ENCODE measurements at places on chromosomes 1 and 21.

- no peak for DNase-seq
Observed at GRCh38 chr1:223068900-223069665, 74.0 kb downstream of the TLR5 start.

GRCh38 chr1:107936498-107937481 is 28.2 kb downstream of the VAV3 start:
- DNase-seq: peak; percentile 39

DNA sequence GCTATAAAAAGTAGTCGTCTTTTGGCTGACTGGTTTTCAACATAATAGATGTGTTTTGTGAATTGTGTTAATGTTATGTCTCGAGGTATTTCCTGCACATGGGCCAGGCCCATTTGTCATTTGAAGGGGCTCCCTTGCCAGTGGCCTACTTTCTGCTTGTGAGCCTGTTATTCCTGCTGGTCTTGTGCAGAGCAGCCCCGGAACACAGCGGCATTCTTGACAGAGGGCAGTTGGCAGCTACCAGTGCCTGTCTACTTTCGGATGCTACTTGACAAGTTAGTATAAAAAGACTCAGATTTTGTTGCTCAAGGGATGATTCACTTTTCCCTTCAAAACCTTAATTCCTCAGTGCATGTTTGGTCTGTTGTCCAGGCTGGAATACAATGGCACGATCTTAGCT is 28.5 kb downstream of the PGM1 start:
- no peak for DNase-seq

DNA sequence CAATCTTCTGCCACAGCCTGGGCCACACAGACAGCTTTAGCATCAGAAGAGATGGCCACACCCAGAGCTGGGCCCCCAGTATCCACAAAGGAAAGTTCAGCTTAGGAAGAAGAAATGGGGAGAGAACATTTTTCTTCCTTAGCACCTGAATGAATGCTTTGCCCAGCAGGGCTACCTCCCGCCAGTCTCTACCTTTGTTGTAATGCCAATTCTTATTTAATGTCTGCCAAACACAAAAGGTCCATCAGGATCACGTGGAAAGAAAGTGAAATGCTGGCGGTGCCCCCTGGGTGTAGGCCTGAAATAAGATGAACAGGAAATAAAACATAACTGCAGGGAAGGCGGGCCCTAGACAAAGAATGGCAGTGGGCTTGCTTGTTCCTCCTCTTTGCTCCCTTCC is 125.6 kb downstream of the CACNA1E start:
- no peak for DNase-seq

DNA sequence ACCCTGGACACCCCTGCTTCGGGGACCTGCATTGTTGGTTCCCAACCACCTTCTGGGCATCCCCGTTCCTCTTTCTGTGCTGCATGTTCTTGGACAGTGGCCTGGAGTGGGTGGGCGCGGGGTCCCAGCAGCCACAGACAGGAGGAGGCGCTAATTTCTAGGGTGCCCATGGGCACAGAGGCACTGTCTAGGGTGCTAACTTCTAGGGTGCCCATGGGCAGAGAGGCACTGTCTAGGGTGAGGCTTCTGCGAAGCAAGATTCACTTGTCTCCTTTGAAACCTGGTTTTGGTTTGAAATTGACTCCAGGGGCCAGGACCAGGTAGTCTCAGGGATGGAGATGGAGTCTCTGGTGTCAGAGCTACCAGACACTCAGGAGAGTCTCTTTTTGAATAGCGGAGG is 815 bp upstream of the MEGF6 start:
- DNase-seq: no peak

DNA sequence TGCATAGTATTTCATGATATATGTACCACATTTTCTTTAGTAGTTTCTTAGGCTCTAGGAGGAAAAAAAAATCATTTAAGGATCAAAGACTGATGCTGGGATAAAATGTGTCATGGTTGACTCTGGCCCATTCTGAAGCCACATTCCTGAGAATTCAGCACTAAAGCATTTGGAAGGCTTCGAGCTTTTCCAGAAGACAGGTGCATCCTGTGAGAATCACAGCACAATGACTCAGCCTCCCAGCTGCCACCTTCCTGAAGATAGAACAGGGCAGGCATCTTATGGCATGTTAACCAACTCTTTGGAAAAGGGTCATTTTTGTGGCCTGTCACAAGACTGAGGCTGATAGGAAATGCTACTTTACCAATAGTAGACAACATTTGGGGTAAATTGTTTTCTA is 359.9 kb downstream of the PCP4 start:
- DNase-seq: no peak
